ENCODE measurements at places on chromosomes 11 and 22. TPM values are rescaled to one million over a fixed set of nuclear protein-coding genes. Genes with fewer than 3 reads are reported as not detected.

HORMAD2 gene
- polyA plus RNA-seq = not detected

DNAJB7 gene
- polyA plus RNA-seq = 0.02 TPM

CAPN5 gene
- polyA plus RNA-seq = 3.7 TPM

FUT4 gene
- 2.4 TPM for polyA plus RNA-seq

SLC6A5 gene
- polyA plus RNA-seq = not detected

DBX1 gene
- not detected for polyA plus RNA-seq

BCO2 gene
- 3.4 TPM for polyA plus RNA-seq

OR51B2 gene
- not detected for polyA plus RNA-seq

CRYBB3 gene
- 0.72 TPM for polyA plus RNA-seq

TM7SF2 gene
- 76.8 TPM for polyA plus RNA-seq

HPX gene
- 5.2 TPM for polyA plus RNA-seq

TMPRSS4 gene
- polyA plus RNA-seq = 0.15 TPM

OR6A2 gene
- not detected for polyA plus RNA-seq

Data from pancreas (tissue), 10 donors.